ENCODE measurements at places on chromosomes 4 and X.

DNA sequence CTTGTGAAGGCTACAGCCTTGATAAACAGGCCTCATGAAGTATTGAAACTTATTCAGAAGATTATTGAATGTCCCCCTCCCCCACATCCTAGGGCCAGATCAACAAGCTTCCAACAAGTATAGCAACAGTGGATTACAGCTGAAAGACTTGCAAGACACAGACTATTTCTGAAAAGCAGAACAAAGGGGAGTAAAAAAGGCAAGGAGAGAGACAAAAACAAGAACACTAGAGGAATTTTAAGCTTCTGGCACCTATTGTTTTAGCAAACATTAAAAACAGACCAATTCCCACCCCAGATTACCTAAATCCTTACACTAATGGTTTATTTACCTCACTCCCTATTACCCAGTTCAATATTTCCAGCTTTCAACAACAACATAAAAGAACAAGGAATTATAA lies 446.3 kb upstream of the FSTL5 start:
- no peak for DNase-seq

- peak; percentile 87 for DNase-seq
Observed at GRCh38 chrX:45771114-45771513, 570.4 kb upstream of the DIPK2B start.

GRCh38 chr4:146952896-146953295 lies 7.2 kb upstream of the TTC29 start:
- no peak for DNase-seq

GRCh38 chr4:114040319-114041116 lies 61.1 kb upstream of the ARSJ start:
- DNase-seq: no peak

- DNase-seq: no peak
Observed at GRCh38 chr4:185280608-185281007, 71.2 kb downstream of the SNX25 start.

DNA sequence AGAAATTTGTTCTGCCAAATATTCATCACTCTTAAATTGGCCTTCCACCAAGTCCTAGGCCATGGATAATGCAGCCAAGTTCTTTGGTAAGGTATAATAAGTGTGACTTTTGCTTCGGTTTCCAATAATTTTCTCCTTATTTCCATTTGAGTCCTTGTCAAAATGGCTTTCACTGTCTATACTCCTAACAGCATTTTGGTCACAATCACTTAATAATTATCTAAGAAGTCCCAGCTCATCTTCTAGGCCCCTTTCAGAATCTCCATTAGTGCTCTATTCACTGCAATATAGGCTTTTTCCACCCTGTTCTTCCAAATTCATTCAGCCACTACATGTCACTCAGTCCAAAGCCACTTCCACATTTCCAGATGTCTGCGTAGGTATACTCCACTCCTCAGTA lies 51.0 kb upstream of the SPIN4 start:
- DNase-seq: no peak

GRCh38 chr4:181823645-181824044 lies 419.6 kb upstream of the TENM3 start:
- no peak for DNase-seq
